ENCODE measurements at places on chromosomes 3 and 15.
A peak's percentile ranks its signal among the peaks of the same experiment; 100 is the strongest.

DNA sequence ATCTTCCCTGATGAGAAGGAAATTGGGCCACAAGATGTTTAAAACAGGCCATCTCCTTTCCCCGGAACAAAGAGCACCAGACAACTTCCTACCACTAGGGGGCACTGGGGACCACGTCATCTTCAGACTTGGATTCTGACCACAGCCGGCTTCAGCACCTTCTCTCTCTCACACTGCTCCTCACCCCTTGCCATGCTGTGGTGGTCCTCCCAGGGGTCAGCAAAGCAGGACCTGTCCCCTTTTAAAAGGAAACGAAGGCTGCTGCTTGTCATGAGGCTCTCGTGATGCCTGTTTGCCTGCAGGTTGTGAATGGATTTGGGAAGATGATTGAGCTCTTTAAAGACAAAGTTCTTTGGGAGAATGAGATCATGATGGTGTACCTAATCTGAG, 16.2 kb downstream of the RFT1 start:
- peak; percentile 93 for DNase-seq

DNA sequence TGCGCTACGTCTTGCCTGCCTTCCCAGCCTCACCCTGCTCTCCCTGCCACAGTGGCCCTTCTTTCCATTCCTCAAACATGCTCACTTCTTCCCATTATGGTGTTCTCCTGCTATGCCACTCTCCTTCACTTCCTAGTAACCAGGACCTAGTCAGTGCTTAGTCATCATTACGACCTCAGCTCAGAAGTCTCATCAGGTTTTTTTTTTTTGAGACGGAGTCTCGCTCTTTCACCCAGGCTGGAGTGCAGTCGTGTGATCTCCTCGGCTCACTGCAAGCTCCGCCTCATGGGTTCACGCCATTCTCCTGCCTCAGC, 149.5 kb downstream of the GREM1 start:
- no peak for DNase-seq

DNA sequence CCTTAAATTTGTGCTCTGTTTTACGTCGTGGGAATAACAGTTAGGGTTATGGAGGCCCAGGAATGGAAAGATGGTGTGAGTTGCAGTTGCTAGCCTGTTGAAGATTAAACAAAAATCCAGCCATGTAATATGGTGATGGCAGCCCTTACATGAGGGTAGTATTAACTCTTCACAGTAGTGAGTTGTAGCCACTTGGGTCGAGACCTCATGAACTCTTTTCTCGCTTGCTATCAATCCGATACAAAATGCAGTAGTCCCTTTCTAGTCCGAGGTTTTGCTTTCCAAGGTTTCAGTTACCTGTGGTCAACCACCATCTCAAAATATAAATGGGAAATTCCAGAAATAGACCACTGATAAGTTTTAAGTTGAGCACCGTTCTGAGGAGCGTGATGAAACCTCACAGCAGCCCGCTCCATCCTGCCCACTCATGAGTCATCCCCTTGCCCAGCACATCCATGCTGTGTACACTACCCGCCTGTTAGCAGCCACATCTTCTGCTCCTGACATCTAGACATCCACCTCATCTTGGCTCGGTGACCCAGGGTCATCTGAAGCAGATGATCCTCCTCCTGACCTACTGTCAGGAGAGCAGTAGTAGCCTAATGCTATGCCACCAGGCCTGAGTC, 177.9 kb downstream of the CDIN1 start:
- no peak for DNase-seq

DNA sequence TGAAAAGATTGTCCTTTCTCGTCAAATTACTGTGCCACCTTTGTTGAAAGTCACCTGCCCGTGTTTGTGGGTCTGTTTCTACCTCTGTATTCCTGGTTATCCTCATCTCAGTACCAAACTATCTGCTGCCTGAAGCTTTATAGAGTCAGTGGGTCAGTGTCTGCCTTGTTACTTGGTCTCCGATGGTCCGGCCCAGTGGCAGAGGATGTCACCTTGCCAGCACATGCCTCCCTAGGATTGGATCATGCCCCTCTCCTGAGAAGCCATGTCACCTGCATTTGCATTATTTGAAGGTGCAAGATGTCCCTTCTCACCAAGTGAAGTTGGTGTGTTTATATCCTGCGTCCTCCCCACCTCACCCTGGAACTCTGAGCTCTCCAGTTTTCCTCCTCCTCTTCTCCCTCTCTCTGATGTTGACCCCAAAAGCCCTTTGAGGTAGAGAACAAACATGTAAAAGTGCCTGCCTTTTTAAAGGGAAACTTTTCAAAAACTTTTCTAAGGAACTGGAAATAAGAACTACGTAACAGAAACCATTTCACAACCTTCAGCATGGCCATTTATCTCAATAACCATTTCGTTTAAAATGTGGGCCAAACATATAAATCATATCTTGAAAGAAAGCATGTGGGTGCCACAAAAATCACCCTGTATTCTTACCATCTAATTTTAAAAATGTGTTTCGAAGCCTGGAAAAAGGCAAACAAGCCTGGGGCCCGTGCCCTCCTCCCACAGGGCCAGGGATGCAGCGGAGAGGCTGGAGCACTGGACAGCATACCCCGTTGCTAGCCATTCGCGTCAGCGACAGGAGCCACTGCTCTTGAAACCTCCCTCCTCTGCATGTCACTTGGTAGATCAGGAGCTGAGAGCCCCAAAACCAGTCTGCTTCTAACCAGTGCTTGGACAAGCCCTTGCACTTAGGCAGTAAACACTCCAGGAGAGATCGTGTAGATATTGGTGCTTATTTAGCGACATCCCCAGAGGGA, 102.1 kb downstream of the VGLL4 start:
- DNase-seq: no peak

- peak; percentile 85 for DNase-seq
These were observed 256.5 kb downstream of the THRB start for GRCh38 chr3:24237971-24238706.

DNA sequence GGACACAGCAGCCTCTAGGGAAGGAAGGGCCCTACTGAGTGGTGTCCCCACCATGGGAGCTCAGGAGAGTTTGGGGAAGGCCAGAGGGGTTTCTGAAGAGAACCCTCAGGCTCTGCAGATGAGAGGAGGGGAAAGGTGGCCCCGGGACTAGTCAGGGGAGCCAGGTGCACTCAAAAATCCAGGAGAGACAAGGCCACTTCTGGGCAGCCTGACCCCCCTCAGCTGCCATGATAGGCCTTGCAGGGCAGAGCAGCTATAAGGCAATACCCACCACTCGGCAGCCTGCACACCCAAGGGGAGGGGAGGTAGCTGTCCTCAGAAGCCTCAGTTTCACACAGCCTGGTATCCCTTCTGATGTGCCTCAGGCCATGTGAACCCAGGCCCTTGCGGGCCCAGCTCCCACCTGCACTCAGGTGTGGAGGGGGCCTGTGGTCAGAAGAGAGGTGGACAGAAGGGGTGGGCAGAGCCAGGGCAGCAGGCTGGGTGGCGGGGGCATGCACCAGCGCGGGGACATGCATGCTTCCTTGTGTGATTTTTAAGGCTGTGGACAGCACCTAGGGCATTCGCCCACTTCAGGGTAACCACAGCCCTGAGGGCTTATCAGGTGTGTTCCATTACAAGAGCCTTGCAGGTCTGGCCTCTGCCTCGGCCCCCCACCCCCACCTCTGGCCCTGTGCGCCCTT, 34.6 kb downstream of the SRPRB start:
- no peak for DNase-seq

DNA sequence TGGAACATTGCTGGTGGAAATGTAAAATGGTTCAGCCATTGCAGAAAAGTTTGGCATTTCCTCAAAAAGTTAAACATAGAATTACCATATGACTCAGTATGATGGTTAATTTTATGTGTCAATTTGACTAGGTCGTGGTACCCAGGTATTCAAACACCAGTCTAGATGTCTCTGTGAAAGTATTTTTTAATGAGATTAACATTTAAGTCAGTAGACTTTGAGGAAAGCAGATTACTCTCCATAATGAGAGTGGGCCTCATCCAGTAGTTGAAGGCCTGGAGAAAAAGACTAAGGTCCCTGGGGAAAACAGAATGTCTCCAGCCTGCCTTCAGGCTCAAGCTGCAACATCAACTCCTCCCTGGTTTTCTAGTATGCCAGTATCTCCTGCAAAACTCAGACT, 42.3 kb upstream of the TMEM87A start:
- no peak for DNase-seq

- peak; percentile 89 for DNase-seq
These were observed 34.5 kb downstream of the GPR171 start for GRCh38 chr3:151168269-151169094.

DNA sequence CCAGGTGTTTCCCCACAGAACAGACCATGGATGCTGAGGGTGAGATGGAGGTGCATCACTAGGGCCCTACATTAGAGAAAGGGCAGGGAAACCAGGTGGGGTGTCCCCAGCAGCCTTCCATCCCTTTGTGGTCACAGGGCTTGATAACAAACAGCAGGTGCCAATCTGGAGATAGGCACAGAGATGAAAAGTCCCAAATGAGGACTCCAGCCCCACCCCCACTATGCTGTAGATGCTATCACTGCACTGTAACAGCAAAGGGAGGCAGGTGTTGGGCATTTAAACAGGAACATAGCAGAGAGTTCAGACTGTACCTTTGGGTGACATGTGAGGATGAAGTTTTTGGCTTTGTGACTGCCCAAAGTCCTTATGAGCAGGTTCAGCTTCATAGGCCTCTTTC, 21.4 kb downstream of the IL20RB start:
- DNase-seq: no peak

DNA sequence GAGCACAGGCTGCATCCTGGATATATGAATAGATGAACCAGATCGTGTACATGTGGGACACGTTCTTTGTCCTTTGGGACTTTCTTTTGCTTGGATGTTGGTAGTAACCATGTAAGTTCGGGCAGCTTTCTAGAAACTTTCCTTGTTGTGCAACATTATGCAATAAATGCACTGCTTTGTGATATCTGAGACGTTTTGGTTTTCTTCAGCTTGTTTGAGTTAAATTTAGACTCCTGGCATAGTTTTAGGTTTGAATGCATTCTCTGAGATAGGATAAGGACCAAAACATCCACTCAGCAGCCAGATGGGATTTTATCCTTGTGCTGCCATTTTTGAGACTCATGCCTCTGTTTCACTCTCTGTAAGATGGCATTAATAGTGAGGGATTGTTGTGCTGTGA, 158.9 kb downstream of the IGF1R start:
- DNase-seq: no peak

- DNase-seq: peak; percentile 96
These were observed 5.5 kb downstream of the BMF start for GRCh38 chr15:40102897-40103858.

DNA sequence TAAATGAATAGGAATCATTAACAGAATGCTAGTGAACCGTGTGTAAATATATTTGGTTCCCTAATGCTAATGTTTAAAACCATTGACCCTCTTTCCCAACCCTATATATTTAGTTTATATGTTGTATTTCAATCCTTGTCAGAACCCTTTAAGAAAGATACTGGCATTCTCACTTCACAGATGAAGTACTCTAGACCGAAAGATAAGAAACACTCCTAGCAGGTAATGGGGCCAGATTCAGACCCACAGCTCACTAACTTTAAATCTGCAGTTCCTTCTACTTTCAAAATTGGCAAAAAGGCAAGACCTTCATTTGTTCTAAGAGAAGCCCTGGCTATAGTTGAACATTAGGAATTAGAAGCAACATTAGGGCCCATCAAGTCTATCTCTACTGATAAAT, 42.3 kb upstream of the TM4SF4 start:
- DNase-seq: no peak

- DNase-seq: no peak
These were observed 237.1 kb upstream of the CFAP20DC start for GRCh38 chr3:59286791-59287531.

DNA sequence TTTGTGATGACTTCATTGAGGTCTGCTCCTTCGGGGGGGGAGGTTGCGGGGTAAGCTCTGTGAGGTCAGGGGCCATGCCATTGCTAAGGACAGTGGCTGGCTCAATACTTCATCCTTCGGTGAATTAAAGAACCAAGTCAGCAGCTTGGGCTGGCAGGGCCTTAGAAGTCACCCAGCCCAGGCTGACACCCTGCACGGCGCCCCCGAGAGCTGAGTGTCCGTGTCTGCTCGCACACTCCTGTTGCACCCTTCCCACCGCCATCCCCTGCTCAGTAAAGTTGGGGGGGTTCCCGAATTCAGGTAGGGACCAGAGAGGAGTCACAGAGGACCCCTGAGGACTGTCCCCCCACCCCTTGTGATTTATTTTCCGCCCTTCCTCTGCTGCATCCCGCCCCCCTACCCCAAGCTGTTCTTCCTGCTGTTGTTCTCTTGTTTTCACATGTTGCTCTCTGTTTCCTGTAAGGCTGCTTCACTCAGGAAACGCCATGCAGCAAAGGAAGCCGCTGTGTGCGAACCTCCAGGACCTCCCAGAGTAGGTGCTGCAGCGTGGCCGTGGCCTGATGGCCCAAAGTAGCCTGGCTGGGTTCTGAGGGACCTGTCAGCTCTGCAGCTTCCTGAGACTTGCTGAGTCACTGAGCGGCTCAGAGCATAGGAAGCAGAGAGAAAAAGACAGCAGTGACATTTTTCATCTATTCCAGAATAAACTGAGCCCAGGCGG, 14.4 kb downstream of the EFCC1 start:
- no peak for DNase-seq

DNA sequence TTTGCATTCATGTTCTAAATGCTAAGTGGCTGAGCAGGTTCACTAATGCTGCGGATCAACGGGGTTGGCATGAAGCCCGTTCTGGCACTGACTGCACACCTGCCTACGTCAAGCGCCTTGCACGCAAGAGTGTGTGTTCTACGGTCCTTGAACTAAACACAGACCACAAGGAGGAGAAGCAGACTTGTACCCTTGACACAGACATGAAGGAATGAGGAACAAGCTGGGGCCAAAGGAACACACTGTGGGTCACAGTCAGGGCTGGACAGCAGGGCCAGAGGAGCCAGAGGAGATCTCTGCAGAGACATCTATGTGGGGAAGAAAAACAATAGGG, 48.0 kb upstream of the LDHAL6B start:
- DNase-seq: no peak

DNA sequence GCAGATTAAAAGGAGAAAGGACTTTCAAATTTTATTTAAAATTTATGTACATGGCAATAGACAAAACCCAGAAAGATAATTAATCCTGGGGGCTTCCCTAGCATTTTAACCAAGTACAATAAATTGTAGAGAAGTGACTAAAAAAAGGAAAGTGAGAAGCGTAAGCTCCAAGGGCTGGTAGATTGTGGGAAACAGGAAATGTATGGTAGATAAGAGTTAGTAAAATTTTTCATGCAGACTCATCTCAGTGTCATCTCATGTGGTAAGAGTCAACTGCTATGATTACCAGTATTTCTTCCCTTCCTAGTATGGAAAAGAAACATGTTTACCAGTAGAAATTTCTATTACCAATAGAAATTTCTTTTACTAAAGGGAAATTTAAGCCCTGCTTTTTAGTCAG, 464.3 kb upstream of the AGTR1 start:
- no peak for DNase-seq

DNA sequence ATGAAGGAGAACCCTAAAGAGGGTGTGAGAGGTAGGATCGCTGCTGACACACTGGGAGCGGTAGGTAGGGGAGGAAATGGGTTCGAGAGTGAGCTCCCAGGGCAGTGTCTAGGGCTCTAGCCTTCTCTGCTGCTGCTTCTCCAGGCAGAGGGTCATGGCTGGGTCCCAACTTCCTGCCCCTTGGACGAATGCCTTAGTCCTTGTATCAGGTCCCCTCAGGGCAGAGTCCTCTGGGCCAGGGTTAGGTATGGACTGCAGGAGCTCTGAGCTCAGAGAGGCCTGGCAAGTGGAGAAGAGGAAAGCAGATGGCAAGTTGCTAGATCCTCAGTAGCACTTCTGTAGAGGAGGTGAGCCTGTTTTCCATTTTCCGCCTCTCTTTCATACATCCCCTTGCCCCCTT, 2.9 kb downstream of the CORO2B start:
- no peak for DNase-seq
